Activated naive CD8-positive, alpha-beta T cell treated with anti-CD3 and anti-CD28 coated beads, Interleukin-2, amount 10 ng/mL, durations not matched to agents 7 days and 5 days (primary cell): ENCODE measurements at places on chromosomes 13 and 19. TPM values are rescaled to one million over a fixed set of nuclear protein-coding genes. Genes with fewer than 3 reads are reported as not detected.

DNA sequence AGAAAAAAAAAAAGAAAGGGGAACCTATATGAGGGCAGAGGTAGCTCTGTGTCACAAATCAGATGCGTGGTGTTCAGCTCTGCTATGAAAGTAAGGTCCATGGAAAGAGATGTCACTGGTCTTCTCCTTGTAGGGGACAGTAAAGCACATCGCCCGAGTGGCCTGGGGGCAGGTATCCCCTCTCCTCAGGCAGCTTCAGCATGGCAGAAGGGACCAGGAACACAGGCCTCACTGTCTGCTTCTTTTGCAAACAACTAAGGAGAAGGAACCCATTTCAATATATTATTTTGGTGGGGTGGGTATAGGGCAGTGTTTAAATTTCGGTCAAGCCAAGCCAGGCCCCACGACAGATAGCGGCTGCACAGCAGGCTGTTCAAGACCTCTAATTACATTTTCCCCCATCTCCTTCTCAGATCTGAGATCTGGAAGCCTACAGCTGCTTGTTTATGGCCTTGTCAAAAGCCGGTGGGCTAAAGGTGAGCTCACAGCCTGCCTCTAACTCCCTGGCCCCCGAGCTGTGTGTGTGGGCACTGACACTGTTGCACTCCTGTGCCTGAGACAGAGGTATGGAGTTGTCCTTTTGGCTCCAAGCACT, 72.8 kb downstream of the HSPH1 start:
- peaks cover 2% of the 10 kb centered on the region for H3K4me1 ChIP-seq
- no peak for DNase-seq
- peaks cover 34% of the 10 kb centered on the region for H3K27me3 ChIP-seq
- H3K36me3 ChIP-seq: no peaks in the 10 kb centered on the region
- H3K27ac ChIP-seq: no peak overlapping the region

- no peak overlapping the region for H3K4me3 ChIP-seq
- H3K27ac ChIP-seq: no peak overlapping the region
- H3K27me3 ChIP-seq: no peaks in the 10 kb centered on the region
- no peaks in the 10 kb centered on the region for H3K4me1 ChIP-seq
Measured at GRCh38 chr19:53294786-53295441, 27.4 kb upstream of the VN1R4 start.

DNA sequence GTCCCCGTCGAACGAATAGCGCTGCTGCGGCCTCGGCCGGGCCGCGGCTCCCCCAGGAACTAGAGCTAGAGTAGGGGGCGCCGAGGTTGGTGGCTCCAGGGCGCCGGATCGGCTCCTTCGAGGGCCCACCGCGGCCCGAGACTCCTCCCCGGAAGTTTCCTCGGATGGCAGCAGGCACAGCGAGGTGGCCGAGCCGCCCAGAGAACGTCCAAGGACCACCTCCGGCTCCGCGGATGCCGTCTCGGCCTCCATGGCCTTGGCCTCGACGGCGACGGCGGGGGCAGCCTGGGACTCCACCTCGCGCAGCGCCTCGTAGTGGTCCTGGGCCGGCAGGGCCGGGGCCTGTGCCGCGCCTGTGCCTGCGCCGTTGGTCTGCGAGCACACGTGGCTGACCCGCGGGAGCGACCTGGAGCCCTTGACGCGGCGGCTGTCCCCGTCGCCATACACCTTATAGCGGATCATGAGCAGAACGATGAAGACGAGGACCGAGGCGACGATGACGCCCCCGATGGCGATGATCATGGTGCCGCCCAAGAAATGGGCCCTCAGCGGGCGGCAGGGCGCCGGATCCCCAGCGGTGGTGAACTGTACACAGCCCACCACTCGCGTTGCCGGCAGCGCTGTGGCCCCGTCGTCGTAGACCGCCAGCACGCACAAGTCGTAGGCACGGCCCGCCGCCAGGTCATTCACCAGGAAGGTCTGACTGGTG, 11.8 kb downstream of the IFNL1 start:
- DNase-seq: no peak
- peaks cover 11% of the 10 kb centered on the region for H3K4me1 ChIP-seq
- H3K36me3 ChIP-seq: peaks cover 23% of the 10 kb centered on the region
- peaks cover 13% of the 10 kb centered on the region for H3K27me3 ChIP-seq
- no peak overlapping the region for H3K4me3 ChIP-seq

GRCh38 chr19:7801020-7801570, 28.9 kb upstream of the EVI5L start:
- H3K36me3 ChIP-seq: no peaks in the 10 kb centered on the region
- no peak for DNase-seq
- H3K27ac ChIP-seq: peak overlapping the region; percentile 46
- H3K4me1 ChIP-seq: peaks cover 2% of the 10 kb centered on the region
- peaks cover 61% of the 10 kb centered on the region for H3K27me3 ChIP-seq

- DNase-seq: no peak
- no peaks in the 10 kb centered on the region for H3K4me1 ChIP-seq
- H3K36me3 ChIP-seq: no peaks in the 10 kb centered on the region
Measured at GRCh38 chr13:35789335-35790165, 313.1 kb upstream of the MAB21L1 start.

GRCh38 chr13:60303166-60303565, 93.9 kb upstream of the TDRD3 start:
- no peaks in the 10 kb centered on the region for H3K27me3 ChIP-seq
- H3K4me1 ChIP-seq: no peaks in the 10 kb centered on the region
- H3K27ac ChIP-seq: no peak overlapping the region

DNA sequence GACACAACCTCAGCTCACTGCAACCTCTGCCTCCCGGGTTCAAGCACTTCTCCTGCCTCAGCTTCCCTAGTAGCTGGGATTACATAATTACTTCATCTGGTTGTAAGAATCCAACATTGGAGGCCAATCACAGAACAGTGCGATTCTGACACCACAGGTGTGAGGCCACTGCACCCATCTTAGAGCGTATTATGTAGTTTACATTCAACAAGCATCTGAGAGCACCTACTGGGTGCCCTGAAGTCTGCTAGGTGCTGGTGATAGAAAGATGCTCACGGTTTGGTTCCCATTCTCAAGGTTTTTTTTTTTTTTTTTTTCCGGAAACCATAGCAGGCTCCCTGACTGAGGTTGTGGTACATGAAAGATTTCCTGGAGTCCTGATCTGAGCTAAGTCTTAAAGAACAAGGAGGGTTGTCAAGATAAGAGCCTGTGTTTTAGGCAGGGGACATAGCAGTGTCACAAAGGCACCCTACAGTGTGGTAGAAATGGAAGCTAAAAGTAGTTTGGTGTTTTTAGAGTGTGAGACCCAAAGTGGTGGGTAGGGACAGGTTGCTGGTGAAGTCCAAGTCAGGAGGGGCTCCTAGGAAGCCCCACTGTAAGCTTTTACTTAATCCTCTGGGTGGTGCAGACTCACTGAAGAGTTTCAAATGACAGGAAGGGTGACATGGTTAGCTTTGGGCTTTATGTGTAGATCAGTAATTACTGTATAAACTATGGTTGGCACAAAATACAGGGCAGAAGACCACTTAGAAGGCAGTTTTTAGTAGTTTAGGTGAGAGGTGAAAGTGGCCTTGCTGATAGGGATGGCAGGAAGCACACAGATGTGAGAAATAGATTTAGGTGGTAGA, 15.2 kb downstream of the SAE1 start:
- peaks cover 39% of the 10 kb centered on the region for H3K36me3 ChIP-seq
- DNase-seq: no peak
- H3K27me3 ChIP-seq: no peaks in the 10 kb centered on the region

GRCh38 chr13:113437408-113438010, 15.8 kb downstream of the ADPRHL1 start:
- H3K4me1 ChIP-seq: no peaks in the 10 kb centered on the region
- H3K27ac ChIP-seq: no peak overlapping the region
- peaks cover 1% of the 10 kb centered on the region for H3K36me3 ChIP-seq
- H3K27me3 ChIP-seq: no peaks in the 10 kb centered on the region

GRCh38 chr13:45255247-45255987, 54.6 kb upstream of the KCTD4 start:
- peaks cover 22% of the 10 kb centered on the region for H3K36me3 ChIP-seq
- no peak overlapping the region for H3K4me3 ChIP-seq
- no peak for DNase-seq
- no peaks in the 10 kb centered on the region for H3K27me3 ChIP-seq
- peaks cover 11% of the 10 kb centered on the region for H3K4me1 ChIP-seq

DNA sequence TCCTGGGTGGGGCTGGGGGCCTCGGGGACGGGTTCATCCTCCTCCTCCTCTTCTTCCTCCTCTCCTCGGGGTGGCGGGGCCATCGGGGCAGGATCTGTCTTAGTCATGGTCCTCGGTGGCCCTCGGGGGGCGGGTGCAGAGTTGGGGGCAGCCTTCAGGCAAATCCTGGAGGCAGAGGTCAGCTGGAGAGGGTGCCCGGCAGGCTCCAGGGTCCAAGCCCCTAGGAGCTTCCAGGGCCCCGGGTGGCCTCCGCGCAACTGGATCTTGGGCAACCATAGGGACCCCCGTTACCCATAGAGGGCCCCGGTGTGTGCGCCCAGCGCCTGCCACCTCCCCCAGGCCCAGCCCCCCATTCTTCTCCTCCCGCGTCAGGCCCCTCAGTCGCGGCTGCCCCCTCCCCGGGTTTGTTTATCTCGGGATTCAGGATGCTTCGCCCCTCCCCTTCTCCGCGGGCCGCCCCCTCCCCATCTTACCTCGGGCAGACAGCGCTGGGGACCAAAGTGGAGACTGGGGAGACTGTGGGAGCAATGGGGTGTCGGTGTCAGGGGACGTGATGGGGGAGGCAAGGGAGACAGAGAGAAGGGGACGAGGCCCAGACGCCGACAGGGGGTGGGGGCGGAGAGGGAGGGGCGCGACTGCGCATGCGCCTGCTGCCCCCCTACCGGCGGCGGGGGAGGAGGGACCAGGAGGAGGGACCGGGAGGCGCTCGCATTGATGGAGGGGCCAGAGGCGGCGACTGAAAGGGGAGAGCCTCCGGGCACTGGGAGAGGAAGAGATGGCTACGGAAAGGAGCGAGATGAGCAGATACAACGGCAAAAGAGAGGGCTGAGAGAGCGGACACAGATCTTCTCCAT, at the start of gene CLIP3:
Gene CLIP3, minus strand, starts transcription at position 623 of the 854 bp plus-strand sequence. Its CDS starts 516 bp downstream, at position 107.
- peaks cover 17% of the 10 kb centered on the region for H3K36me3 ChIP-seq
- H3K27me3 ChIP-seq: no peaks in the 10 kb centered on the region
- peak within 1 kb of the TSS; percentile 22 for H3K27ac ChIP-seq
- DNase-seq: no peak

DNA sequence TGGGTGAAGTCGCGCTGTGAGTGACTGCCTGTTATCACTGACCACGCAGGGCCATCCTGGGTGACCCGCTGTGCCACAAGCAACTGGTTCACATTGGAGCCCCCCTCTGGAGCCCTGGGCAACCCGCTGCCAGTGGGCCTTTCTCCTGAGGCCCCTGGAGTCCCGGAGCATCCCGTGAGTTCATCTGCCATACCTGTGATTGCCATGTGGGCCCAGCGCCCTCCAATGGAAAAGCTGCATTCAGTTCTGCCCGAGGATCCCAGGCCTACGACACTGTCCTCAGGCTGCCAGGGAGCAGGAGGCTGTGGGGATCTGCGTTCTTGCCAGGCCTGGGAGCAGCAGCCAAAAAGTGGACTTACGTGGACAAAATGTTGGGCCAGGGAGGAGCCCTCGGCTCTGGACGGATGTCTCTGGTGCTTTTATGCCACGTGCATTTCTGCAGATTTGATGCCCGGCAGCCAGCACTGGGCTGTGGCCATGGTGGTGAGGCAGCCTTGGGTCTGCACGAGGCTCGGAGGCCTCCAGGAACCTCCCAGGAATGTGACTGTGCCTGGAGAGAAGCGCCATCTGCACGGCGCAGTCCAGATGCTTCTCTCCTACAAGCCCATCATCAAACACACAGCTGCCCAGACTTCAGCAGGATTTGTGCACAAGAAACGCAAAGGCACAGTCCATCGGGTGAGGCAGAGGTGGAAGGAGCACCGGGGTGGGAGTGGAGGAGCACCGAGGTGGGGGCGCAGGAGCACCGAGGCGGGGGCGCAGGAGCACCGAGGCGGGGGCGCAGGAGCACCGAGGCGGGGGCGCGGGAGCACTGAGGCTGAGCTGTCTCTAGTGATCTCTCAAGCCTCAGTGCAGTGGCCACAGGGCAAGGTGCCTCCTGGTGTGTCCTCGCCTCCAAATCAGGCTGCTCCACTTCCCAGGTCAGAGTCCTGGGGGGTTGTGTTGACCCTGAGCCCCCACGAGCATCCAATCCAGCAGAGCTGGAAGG, 44.0 kb downstream of the C13orf46 start:
- no peak for DNase-seq
- no peak overlapping the region for H3K4me3 ChIP-seq
- peaks cover 35% of the 10 kb centered on the region for H3K27me3 ChIP-seq

GRCh38 chr13:33231339-33231738, 54.2 kb downstream of the STARD13 start:
- no peak overlapping the region for H3K27ac ChIP-seq
- no peak overlapping the region for H3K4me3 ChIP-seq
- peaks cover 5% of the 10 kb centered on the region for H3K4me1 ChIP-seq
- H3K27me3 ChIP-seq: peaks cover 7% of the 10 kb centered on the region

DNA sequence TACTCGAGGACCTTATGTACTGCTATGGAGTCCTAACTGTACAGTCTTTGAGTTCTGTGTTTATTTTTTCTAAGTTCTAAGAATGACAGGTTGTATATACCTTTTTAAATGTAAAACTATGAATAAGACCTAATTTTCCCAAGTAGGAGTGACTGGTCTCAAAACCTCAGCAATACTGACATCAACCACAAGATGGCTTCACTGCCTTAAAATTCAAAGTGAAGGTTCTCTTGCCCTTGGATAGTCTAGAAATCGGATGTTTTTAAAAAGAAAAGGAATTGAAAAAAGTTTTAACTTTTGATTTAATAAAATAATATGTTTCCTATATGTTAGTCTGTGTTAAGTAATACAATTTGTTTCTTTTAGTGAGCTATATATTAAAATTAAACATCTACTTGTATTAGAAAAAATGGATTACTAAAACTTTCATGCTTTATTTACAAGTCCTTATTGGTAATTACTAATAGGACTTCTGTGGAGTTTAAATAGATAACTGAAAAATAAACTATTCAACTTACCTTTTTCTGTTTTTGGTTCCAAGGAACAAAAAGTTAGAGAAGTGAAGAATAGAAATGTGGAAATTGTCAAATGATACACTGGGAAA, 52.0 kb downstream of the TDRD3 start:
- H3K27ac ChIP-seq: no peak overlapping the region
- no peaks in the 10 kb centered on the region for H3K36me3 ChIP-seq
- H3K4me3 ChIP-seq: no peak overlapping the region
- H3K4me1 ChIP-seq: no peaks in the 10 kb centered on the region
- H3K27me3 ChIP-seq: no peaks in the 10 kb centered on the region

- peak; percentile 64 for DNase-seq
- H3K27ac ChIP-seq: no peak overlapping the region
- H3K4me1 ChIP-seq: peaks cover 24% of the 10 kb centered on the region
- H3K36me3 ChIP-seq: peaks cover 5% of the 10 kb centered on the region
Measured at GRCh38 chr19:55156202-55157063, 1.1 kb downstream of the TNNI3 start.

- no peak overlapping the region for H3K27ac ChIP-seq
- no peak overlapping the region for H3K4me3 ChIP-seq
- no peak for DNase-seq
- H3K36me3 ChIP-seq: peaks cover 5% of the 10 kb centered on the region
Measured at GRCh38 chr13:20197361-20197834, 4.7 kb upstream of the GJB2 start.

- H3K27ac ChIP-seq: no peak overlapping the region
- no peaks in the 10 kb centered on the region for H3K4me1 ChIP-seq
- no peak for DNase-seq
- no peaks in the 10 kb centered on the region for H3K36me3 ChIP-seq
- H3K4me3 ChIP-seq: no peak overlapping the region
Measured at GRCh38 chr13:66780814-66781213, 449.3 kb downstream of the PCDH9 start.

Gene ZNF610
- total RNA-seq: 3.9 TPM

Gene GIPR
- total RNA-seq: 19.3 TPM

Gene TMEM38A
- 1.6 TPM for total RNA-seq

Gene CHST8
- not detected for total RNA-seq
